ENCODE measurements at places on chromosomes 5 and 9.

DNA sequence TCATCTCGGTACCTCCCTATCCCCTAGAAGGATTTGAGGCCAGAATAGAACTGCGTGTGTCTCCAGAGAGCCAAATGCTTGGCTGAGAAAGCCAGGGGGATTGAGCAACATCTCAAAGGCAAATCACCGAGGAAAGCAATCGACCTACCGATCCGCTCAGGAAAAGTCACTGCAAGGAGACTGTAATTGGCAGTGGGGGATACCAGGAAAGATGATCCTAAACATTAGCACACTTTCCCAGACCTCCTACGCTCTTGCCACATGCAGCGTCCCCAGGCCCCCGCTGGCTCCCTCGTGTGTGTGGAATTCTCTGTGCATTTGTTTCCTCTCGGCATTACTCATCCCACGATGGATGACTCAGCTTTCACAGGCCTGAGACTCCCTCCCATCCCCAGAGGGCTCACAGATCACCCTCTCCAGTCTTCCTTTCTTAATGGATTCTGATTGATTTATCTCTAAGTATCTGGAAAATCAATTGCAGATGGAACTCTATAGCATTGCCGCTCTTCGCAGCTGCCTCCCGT lies 82.2 kb upstream of the ICE1 start:
- DNase-seq, result no peak

DNA sequence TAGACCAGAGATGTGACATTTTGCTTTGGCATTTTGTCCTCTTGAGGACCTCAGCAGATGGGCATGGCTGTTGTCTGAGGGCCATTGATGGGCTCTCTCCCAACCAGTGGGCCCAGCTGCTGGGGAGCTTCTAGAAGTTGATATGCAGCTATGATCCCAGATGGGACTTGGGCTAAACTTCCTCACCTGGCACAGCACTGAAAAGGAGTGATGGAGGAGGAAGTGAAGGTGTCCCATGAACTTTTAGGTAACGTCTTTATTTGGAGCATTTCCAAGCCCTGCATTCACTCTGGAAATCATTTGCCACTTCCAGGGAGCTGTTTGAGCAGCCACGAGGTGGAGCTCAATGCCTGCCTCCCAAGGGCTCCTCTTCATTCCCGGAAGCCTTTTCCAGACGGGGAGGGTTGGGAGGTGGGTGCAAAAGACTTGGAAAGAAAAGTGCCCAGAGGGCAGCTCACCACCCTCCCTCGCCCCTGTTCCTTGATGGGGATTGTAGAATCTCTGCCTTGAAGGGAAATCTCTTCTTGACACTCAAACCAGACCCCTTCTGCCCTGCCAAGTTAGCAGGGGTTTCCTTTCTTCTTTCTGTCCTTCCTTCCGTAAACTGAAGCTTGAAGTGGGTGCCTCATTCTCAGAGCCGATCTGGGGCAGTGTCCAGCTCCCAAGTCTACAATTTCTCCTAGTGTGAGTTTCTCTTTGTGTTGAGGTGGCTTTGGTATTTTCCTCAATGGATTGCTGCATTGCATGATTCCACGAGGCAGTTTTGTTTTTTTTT lies 18.1 kb upstream of the NEUROG1 start:
- DNase-seq, result no peak

- DNase-seq, result no peak
Measured at GRCh38 chr5:125199373-125199772, 452.9 kb upstream of the ZNF608 start.

- DNase-seq, result no peak
Measured at GRCh38 chr5:151113651-151114050, 32.8 kb upstream of the TNIP1 start.

DNA sequence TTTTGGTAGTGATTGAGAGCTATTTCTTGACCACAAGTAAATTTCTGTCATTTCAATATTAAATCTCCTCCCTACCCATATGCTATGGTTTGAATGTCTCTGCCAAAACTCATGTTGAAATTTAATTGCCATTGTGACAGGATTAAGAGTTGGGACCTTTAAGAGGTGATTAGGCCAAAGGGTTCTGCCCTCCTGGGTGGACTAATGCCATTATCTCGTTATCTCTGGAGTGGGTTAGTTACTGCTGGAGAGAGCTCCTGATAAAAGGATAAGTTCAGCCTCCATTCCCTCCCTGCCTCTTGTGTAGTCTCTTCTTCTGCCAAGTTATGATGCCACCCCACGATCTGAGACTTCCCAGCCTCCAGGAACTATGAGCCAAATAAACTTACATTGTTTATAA lies 3.6 kb upstream of the DRD1 start:
- DNase-seq, result no peak

DNA sequence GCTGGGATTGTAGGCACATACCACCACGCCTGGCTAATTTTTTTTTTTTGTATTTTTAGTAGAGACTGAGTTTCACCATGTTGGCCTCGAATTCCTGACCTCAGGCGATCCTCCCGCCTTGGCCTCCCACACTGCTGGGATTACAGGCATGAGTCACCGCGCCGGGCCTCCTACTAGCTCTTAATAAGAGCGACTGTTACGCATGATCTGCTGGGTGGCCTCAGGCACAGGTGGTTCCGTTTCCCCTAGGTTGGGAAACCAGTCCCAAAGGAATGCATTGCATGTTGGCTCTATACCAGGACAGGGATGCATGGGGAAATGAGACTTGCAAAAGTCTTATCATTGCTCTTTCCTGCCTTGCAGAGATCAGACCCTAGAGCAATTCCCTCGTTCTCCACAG lies 184.7 kb upstream of the PPP1R26 start:
- DNase-seq, result peak; percentile 3

- DNase-seq, result no peak
Measured at GRCh38 chr9:419571-420171, 205.0 kb downstream of the DOCK8 start.

GRCh38 chr5:176384991-176385390 lies 3.4 kb downstream of the NOP16 start:
- no peak for DNase-seq

DNA sequence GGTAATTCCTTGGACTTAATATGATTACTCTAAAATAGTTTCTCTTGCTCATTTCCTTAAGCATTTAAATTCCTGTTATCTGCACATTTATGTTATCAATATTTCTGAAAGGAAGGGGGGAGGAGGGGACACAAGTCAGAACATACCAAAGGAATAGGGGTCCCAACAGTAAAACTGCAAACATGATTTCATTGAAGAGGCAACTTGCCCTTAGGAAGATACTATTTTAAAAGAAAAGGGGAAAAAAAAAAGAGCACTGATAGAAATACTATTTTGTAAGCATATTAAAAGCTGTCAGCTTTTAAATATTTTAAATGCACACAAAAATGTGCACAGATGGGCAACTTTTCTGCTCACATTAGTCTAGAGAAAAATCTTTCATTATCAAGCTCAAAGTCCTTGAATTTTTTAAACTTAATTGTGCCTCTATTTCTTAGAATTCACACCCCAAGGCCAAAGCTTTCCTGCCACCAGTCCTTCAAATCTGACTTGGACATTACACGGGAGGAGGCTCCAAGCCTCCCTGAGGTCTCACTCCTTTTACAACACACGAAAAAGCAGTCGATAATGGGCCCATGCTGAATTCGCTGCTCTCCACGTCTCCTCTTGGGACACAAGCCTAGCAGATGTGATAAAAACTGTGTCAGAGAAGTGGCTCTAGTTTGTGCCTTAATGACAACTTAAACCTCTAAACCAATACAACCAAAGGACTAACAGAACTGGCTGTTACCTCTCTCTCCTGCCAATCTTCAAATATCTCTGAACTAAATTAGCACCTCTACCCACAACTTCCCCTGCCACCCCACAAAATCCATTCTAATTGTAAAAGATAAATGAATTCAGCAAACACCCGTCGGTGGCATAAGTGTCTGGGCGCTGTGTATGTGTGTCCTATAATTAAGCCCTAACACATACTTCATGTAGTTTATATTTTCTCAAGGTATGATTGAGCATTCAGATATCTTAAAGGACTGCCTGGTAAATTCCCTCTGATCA lies 154.3 kb downstream of the DENND1A start:
- no peak for DNase-seq

DNA sequence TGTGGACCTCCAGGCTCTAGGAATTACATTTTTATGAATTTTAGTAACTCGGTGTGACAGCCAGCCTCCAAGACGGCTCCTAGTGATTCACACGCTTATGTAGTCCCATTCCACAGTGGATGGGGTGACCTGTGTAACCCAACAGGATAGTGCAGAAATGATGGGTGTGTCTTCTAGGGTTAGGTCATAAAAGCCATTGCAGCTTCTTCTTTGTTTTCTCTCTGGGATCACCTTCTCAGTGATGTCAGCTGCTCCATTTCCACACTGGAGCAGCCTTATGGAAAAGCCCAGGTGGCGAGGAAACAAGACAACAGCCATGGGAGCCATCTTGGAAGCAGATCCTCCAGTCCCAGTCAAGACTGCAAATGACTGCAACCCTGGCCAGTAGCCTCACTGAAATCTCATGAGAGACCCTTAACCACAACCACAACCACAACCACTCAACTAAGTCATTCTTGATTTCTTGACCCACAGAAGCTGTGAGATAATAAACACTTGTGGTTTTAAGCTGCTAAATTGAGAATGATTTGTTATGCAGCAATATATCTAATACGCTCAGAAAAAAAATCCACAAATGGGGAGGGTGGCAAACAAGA lies 5.1 kb upstream of the GNPDA1 start:
- DNase-seq, result no peak

DNA sequence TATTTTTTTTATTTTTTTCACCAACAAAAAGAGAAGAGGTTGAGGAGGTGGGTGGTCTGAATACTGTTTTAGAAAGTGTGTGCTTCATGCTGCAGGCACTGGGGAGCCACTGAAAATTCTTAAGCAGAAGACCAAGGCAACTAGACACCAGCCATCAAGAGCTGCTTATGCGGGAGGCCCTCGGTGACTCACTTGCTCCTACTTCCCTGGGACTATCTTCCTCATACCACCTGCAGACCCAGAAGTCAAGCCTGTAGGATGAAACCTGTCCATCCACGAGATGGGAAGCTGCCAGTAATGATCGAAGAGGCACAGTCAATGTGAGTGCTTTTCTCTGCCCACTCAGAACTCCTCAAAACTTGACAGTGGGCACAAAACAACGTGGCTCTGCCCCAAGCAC lies 125.8 kb upstream of the SLC44A1 start:
- DNase-seq, result no peak

DNA sequence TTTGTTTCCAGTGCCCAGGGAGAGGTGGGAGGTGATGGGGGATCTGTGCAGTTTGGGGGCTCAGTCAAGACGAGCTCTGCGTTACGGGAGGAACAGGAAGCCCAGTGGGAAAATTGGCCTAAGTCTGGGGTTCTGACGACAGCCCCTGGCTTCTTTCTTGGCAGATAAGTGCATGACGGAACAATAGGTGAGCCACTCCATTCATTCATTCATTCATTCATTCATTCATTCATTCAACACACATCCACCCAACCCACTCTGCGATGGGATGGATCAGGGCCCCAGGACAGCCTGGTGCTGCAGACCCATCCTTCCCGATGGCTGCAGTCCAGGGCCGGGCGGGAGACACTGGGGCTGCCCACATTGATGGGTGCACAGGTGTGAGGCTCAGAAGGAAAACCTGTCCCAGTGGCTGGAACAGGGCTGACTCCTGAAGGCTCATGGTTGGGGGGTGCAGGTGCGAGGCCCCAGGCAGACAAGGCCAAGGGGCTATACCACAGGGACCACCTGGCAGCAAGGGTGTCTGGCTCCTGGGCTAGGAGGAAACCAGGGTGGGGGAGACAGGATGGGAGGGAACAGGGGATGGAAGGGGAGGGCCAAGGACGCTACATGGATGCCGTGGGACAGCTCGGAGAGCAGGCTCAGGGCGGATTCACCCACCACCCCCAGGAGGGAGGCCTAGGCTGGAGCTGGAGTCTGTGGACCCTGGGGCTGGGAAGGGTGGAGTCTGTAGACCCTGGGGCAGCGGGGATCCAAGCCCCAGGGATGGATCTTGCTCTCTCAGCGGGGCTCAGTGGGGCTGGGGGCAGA lies 1.9 kb upstream of the LCNL1 start:
- DNase-seq, result no peak

- DNase-seq, result no peak
Measured at GRCh38 chr9:96487949-96488348, 38.0 kb downstream of the HABP4 start.

- no peak for DNase-seq
Measured at GRCh38 chr5:124677374-124678351, 68.8 kb downstream of the ZNF608 start.

- DNase-seq, result no peak
Measured at GRCh38 chr5:50888751-50889150, 222.3 kb downstream of the PARP8 start.

- DNase-seq, result peak; percentile 47
Measured at GRCh38 chr5:61327760-61328753, 4.0 kb upstream of the ZSWIM6 start.

DNA sequence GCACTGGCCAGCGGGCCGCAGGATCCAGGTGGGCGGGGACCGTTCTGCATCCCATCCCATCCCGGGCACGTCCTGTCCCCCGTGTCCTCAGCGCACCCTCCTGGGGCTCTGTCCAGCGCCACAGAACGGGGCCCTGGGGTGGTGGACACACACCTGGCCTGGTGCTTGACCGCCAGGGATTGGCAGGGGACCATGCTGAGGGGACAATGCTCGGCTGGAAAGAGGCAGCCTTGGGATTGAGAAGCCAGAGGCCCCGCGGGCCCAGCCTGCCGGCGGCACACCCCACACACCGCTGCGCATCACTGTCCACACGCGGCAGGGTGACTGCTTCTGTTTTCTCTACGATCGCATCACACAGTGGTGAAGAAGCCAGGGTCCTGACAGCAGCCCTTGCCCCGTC lies 33.0 kb downstream of the SLC12A7 start:
- DNase-seq, result no peak

- no peak for DNase-seq
Measured at GRCh38 chr9:89853931-89854330, 249.1 kb downstream of the GADD45G start.

GRCh38 chr5:151684690-151685361 lies 1.9 kb downstream of the SPARC start:
- no peak for DNase-seq

DNA sequence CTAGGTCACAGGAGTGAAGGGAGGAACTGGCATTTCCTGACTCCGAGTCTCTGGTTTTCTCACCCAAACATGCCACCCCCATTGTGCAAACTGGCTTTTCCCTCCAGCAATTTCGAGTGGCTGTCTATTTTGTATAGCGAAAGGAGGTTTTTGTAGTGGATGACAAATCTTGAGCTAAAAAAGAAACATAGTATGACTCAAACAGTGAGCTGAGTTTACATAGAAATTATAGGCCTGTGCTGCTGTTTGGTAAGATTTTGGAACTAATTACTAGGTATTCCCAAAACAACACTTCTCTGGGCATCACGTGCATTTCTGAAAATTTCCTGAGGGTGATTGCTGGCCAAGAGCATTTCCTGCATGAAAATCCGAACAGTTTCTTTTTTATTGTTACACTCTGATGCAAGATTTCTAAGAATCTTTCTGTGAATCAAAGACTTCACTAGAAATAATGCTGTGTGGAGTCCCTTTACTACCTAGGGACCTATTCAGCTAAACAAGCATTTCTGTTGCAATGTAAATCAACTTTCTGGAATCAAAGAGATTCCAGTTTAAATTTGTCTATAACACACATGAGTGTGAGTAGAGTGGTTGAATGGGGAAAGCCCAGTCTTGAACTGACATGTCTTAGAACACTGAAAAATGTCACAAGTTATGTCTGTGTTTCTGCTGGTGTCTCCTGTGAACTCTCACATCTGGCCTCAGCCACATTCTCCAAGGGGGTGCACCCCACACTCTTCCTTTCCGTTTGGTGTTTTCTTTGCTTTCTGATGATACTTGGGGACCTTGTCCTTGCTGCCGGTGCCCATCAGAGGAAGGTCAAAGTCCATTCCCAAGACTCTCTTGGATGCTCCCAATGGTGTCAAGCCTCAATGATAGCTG lies 33.3 kb upstream of the DAPK1 start:
- DNase-seq, result no peak
